HT-29 (cell line): ENCODE measurements at places on chromosomes 2 and 18. TPM values are rescaled to one million over a fixed set of nuclear protein-coding genes. Genes with fewer than 3 reads are reported as not detected.
A peak's percentile ranks its signal among the peaks of the same experiment; 100 is the strongest.

DNA sequence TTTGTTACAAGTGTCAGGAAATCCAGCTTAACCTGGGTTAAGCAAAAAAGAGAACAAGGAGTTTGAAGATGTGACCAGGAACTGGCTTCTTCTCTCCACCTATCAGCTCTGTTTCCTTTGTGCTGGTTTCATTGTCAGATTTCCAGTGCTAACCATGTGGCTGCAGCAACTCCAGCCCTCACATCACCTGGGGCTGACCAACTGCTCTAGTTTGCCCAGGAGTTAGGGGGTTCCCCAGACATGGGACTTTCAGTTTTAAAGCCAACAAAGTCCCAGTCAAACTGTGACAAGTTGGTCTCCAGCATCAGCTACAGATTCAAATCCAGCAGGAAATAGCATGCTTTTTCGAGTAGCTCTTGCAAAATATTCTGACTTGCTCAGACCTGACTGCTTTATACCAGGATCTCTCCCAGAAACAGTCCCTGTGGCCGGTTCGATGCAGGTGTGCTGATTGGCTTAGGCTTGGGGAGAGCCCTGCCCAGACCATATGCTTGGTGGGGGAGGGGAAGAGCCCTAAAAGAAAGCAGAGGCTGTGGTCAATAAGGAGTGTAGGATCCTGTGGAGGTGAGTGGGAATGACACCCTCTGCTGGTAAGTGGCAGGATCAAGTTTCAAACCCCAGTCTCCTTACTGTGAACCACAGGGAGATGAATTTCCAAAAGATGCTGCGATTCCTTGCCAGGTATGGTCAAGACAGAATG, 49.5 kb downstream of the KCNE4 start:
- DNase-seq: peak; percentile 69

GRCh38 chr18:79567481-79568147, 112.0 kb upstream of the CTDP1 start:
- no peak for DNase-seq

DNA sequence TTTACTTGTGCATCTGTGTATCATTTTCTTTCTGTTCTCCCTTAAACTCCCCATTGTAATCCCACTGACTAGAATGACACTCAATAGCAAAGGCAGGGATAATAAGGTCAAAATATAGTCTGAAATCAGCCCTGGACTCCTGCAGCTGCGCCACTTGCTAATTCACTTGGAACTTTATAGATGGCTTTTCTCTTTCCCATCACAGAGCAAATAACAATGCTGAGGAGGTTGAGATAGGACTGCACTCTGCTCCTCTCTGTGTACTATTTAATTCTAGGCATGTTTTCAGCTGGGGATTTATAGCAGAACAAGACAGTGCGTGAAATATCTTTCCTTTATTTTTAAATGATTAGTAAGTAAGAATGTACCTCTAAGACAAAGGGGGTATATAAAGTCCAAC, 324.2 kb downstream of the LNPK start:
- no peak for DNase-seq

DNA sequence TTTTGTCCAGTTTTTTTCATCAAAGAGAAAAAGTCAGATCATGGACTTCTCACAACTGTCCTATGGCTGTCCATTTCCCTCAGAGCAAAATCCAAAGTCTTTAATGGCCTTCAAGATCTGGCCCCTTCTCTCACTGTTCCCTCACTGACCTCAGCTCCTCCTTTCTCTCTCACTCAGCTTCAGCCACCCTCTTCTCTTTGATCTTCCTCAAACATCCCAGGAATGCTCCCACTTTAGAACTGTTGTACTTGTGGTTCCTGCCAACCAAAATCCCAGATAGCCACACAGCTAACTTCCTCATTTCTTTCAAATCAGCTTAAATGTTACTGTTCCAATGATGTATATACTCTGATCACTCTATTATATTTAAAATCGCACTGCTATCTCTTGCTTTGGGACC, 82.9 kb downstream of the NUP35 start:
- peak; percentile 16 for DNase-seq

Gene TFPI
- total RNA-seq: 30.4 and 38.4 TPM in 2 replicates

Gene KCNK3
- not detected in 2 replicates for total RNA-seq

Gene CRYGC
- not detected in 2 replicates for total RNA-seq

Gene GBX2
- not detected in 2 replicates for total RNA-seq

Gene LBH
- 0.10 and 0.42 TPM in 2 replicates for total RNA-seq
